ENCODE measurements at places on chromosomes 16 and 17. TPM values are rescaled to one million over a fixed set of nuclear protein-coding genes. Genes with fewer than 3 reads are reported as not detected.

Gene MMP28
- 7.8 TPM for polyA plus RNA-seq

- DNase-seq: no peak
These were observed 1.4 kb downstream of the KRTAP29-1 start for GRCh38 chr17:41301204-41301790.

DNA sequence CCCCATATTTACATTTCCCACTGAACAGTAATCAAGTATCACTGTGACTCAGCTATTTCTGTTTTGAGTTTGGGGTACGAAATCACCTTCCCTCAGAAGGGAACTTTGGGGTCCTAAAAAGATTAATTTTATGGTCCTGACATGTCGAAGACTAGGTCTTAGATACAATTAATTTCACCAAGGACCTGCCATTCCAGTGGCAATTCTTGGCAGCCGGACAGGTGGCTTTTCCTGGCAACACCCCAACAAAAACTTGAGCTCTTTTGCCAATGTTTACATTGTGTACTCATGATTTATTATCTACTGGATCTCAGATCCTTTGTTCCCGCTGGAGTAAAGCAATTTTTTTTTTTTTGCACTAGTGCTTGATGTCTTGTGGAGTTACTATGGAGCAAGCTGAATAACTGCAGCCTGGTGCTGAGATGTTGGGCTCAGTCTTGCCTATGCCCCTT is 14.4 kb downstream of the SLFN5 start:
- DNase-seq: no peak

Gene PTX4
- polyA plus RNA-seq: not detected

Gene FBXW10B
- 1.5 TPM for polyA plus RNA-seq

DNA sequence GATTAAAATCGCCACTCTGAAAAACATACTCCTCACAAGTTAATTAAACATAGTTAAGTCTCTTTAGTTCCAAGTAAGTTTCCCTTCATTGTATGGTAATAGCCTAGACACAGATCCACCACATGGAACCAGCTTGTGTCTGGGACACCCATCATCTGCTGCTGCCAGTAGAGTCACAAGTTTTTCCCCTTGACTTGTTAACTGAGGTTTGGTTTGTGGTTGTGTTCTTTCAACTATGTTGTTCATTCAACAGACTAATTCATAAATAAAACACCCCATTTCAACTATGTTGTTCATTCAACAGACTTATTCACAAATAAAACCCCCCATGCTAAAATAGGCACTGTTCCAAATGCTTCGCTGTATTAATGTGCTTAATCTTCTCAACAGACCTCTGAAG is 24.4 kb downstream of the YWHAE start:
- no peak for DNase-seq

GRCh38 chr17:32342603-32343325 is 791 bp upstream of the C17orf75 start:
- no peak for DNase-seq

- DNase-seq: no peak
These were observed 1.5 kb downstream of the CD300LF start for GRCh38 chr17:74711058-74711824.

Gene SLC38A8
- polyA plus RNA-seq: not detected

GRCh38 chr16:85535352-85536072 is 77.6 kb upstream of the GSE1 start:
- peak; percentile 22 for DNase-seq

Gene TP53TG3C
- not detected for polyA plus RNA-seq

- no peak for DNase-seq
These were observed 11.3 kb upstream of the HOXB2 start for GRCh38 chr17:48556229-48556575.

Gene VPS35
- 119 TPM for polyA plus RNA-seq

- DNase-seq: no peak
These were observed 10.7 kb upstream of the ZNF423 start for GRCh38 chr16:49866595-49867071.

Gene PDILT
- not detected for polyA plus RNA-seq

GRCh38 chr16:66478733-66479511 is 51.8 kb downstream of the BEAN1 start:
- peak; percentile 80 for DNase-seq

DNA sequence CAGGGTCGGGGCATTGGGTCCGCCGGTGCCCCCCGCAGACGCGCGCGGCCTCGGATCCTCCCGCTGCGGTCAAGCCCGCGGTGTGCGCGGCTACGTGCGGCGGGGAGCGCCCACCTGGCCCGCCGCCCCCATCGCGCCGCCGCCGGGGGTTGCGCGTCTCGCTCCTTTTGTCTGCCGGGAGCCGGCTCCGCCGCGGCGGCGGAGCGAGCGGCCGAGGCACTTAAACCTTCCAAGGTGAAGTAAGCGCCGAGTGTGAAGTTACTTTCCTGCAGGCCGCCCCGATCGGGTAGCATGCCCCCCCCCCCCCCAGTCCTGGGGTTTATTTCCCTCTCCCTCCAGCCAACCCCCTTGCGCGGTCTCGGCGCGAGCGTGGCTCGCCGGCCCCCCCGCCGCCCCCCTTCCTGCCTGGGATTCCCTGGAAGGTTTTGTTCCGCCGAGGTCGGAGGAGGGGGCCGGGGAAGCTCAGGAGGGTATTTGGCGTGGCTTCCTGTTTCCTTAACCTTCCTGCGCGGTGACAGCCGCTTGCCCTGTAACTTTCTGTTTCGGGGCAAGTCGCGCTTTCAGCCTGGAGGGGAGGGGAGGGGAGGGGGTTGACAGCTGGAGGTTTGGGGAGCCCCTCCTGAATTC is 56.6 kb upstream of the GSE1 start:
- DNase-seq: peak; percentile 88

Gene WFIKKN1
- 0.30 TPM for polyA plus RNA-seq

DNA sequence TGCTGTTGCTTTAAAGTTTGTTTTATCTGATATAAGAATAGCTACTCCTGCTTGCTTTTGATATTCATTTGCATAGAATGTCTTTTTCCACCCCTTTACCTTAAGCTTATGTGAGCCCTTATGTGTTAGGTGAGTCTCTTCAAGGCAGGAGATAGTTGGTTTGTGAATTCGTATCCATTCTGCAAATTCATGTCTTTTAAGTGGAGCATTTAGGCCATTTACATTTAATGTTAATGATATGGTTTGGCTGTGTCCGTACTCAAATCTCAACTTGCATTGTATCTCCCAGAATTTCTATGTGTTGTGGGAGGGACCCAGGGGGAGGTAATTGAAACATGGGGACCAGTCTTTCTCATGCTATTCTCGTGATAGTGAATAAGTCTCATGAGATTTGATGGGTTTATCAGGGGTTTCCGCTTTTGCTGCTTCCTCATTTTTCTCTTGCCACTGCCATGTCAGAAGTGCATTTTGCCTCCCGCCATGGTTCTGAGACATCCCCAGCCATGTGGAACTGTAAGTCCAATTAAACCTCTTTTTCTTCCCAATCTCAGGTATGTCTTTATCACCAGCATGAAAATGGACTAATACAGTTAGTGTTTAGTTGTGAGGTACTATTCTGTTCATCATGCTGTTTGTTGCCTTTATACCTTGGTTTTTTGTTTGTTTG is 27.2 kb downstream of the ATF7IP2 start:
- DNase-seq: no peak

DNA sequence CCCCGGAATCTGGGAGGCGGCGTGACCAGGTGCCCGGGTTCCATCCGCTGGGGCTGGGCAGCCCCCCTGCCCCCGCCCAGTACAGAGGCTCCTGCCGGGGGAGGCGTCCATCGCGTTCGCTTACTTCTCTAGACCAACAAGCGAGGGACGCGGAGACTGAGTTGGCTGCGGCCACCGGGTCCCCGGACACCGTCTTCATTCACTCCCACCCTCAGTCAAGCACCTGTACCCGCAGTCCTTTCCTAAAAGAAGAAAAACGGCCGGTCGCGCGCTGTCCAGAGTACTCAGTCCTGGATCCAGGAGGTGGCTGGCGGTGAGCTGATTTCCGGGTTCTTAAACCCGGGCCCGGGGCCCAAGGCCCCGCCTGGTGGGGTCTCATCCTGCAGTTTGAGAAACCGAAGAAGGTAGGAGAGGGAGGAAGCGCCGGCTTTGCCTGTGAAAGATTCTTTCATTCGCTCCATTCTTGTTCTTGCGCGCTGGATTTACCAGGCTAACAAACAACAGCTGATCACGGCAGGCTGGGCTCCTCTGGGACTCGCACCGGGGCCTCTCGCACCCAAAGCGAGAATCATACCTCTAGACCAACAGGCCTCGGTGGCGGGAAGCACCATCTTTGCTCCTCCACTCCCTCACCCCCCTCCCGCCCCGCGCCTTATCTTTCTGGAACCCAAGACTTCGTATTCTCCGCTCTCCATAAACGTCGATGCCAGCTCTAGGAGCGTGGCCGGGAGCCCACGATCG is 17.4 kb upstream of the OR1F1 start:
- DNase-seq: no peak

DNA sequence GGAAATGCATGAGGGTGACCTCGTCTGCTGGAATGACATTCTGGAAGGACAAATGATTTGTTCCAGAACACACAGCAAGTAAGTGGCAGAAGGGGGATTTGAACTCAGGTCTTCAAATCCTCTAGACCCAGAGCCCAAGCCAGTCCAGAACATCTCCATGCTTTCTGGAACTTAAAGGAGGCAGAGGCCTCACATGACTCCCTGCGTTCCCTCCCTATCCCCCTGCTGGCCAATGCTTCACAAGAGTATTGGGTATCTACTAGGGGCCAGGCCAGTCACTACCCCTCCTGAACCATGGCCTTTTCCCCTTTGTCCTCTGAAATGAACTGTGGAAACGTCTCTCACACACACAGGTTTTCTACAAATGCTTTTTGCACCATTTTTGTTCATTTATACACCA is 7.6 kb upstream of the BEAN1 start:
- no peak for DNase-seq

Gene GDPD1
- 10.7 TPM for polyA plus RNA-seq

DNA sequence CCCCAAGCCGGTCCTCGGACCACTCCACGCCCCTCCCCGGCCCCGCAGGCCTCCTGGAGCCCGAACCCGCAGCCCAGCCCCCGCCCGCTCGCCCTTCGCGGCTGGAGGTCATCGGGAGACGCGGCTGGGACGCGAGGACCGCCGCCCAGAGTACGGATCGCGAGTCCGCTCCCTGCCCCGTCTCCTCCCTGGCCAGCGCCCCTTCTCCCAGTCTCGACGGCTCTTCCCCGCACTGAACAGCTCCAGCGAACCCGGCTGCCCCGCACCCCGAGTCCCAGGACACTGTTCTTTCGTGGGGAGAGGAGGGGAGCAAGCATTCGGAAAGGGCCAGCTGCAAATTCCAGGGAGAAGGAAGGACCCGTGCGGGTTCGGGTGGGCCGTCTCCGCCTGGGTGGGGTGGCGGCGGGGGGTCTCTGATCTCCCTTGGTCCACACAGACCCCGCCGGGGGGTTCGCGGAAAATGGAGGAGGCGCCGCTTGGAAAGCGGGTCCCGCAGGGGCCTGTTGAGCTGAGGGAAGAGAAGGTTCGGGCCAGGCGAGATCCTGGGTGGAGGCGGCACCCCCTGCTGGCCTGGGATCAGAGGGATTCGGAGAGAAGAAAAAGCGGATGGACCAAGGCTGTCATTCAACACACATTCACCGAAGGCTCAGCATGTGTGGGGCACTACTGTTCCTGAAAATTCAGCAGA is 632 bp upstream of the RTN4RL1 start:
- DNase-seq: peak; percentile 85

Gene TEKT1
- polyA plus RNA-seq: 13.6 TPM

DNA sequence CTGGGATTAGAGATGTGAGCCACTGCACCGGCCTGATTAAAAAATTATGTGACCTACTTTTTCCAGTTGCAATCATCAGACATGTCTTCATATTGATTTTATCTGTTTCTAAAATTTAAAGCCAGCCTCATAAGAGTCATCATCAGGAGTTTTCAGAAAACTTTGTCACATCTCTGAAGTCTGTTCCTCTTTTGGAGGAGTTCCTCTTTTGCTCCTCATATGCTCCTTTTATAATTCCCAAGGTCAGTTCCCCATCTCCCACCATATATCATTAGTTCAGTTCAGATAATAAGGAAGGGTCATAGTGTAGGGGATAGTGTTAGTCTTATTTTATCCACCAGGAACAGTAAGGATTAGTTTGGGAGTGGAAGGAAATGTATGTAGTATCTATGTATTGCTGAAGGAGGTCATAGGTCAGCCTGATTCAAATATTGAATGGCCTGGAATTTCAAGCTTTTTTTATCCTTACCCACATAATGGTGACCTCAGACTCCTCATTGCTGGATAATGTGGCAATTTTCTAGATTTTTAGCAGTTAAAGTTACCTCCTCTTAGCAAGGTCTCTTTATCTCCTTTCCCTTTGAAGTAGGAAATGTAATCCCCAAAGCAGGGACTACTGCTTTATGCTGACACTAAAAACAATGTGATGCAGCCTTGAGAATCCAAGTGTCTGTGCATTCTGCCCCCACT is 13.8 kb upstream of the DUSP14 start:
- no peak for DNase-seq

Measured in left lung (tissue), 14 donors.